ENCODE measurements at places on chromosomes 1 and 21. TPM values are rescaled to one million over a fixed set of nuclear protein-coding genes. Genes with fewer than 3 reads are reported as not detected.
A peak's percentile ranks its signal among the peaks of the same experiment; 100 is the strongest.

DNA sequence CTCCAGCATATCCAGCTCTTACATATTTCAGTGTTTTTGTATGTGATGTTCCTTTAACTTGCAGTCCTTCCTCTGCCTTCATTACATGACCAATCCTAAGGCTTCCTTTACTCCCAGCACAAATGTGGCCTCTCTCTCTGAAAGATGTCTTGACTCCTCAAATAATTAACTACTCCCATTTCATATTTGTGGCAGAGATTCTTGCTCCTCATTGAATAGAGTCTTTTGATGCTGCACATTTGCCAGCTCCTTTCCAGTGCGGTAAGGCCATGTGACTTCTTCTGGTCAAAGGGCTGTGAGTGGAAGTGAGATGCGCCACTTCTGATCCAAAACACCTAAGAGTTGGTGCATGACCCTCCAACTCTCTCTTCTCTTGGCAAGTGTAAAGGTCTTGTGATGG, 19.1 kb upstream of the LAMC1 start:
- DNase-seq, result no peak

DNA sequence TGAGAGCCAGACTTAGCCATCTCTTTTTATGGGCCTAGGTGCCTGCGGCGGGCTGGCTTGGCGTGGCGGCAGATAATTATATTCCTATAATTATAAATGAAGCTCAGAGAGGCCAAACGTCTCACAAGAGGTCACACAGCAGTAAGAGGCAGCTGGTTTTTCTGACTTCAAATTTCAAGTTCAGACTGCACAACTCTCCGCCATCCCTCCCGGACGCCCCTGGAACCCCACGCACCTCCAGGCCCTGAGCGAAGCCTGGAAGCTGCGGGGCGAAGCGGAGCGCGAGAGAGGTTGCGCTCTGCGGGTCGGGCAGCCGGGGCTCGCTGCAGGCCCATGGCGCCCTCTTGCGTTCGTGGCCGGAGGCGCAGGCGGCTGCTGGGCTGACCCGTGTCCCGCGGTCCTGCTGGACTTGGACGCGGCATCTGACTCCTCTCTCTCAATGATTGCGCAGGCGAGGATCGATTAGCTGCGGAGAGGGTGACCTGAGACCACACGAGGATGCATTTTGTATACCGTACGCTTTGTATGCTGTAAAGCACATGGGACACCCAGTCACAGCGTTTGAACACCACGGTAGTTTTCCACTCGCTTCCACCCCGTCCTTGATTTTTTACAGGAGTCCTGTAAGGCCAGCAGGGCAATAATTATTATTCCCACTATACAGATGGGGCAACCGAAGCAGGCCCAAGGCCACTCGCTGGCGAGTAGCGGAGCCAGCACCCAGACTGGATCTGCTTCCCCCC, 272.7 kb downstream of the FOXD2 start:
- DNase-seq, result peak; percentile 98

GRCh38 chr1:119827010-119827409, 15.8 kb upstream of the REG4 start:
- DNase-seq, result peak; percentile 39

CR1L gene
- total RNA-seq, result 0.48 TPM

- peak; percentile 43 for DNase-seq
Observed at GRCh38 chr21:42523941-42524340, 10.3 kb downstream of the SLC37A1 start.

DNA sequence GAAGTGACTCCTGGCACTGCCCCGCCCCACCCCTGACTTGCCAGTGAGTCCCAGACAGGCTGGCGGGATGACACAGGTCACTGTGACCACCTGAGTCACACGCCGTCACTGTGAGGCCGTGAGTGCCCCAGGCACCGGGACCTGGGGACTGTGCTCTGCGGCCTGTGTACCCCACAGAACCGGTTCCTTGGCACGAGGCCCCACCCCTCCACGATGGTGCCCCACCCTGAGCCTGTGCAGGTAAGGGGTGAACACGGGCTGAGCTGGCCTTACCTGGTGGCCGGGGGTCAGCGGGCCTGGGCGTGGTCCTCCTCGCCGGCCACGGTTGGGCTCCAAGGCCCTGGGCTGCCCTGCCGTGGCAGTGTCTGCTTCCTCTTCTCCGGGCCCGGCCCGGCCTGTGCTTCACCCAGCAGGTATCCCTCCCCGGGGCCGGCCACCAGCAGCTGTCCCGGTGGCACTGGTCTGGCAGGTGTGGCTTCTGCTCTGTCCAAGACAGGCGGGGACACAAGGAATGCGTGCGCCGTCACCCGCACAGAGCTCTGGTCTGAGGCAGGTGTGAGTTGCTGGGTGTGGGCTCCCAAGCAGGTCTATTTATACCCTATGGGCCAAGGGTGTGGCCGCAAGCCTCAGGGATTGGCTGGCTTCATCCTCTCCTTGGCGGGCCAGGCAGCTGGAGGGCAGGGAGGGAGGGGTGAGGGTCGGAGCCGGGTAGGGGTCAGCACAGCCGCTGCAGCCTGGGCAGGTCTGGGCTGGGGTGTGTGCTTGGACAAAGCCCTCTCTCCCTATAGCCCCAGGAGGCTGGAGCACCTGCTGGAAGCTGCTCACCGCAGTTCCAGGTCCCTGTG, at the start of gene RNF223:
RNF223 (minus strand) TSS at position 564 of the 845 bp plus-strand sequence. CDS start 1,740 bp downstream, outside the sequence.
- DNase-seq, result peak; percentile 74

DNA sequence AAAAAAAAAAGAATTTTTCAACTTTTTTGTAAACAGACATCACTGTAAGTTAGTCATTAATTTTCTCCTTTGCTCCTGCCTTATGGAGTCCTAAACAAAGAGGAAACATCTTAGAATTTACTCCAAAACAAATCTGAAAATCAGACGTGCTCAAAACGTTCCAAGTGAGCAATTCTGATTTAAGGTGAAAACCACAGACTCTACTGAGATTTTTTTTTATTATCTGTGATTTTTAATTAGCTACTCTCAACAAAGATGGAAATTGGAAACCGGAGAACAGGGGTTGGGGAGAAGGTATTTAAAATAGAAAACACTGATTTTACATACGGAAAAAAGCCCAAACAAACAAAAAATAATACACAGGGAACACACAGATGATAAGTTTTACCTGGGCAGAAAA, 7.8 kb upstream of the CTSK start:
- no peak for DNase-seq

CDCA8 gene
- total RNA-seq, result 46.9 TPM

DNA sequence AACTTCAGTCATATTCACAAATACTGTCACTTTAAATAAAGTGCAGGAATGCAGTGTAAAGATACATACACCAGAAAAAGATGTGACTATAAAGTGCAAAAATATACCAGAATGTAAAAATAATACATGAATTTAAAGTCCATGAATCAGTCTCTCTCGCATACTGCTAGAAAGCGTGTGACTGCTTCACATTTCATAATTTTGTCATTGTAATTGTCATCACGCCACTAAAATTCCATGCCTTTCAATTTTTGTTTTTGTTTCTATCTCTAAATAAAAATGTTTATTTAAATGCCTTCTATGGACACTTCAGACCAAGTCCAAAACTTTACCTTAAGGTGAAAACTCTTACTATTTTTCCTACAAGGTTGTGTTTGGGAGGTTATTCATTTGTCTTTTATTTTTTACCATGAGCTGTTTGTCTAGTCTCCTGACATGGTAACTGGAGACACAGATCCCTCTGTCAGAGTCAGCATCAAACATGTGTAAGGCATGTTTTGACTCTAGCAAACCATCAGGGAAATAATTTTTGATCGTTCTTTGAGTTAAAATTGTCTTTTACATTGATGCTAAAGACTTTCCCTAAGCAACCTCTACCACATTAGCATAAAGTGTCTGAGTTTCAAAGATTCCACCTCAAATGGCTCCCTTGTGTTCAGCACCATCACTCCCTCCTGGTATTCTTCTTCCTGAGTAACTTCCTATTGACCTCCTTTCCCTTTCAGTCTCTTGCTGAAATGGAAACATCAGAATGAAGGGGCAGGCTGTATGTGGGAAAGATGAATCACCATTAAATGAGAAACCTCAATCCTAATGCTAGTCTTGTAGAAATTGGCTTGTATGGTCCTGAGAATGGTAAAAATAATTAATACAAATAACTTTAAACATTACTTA, 14.0 kb upstream of the AIM2 start:
- no peak for DNase-seq

GRCh38 chr1:1775327-1776226, 2.7 kb downstream of the NADK start:
- DNase-seq, result peak; percentile 67

AUNIP gene
- total RNA-seq, result 42.2 TPM

DNA sequence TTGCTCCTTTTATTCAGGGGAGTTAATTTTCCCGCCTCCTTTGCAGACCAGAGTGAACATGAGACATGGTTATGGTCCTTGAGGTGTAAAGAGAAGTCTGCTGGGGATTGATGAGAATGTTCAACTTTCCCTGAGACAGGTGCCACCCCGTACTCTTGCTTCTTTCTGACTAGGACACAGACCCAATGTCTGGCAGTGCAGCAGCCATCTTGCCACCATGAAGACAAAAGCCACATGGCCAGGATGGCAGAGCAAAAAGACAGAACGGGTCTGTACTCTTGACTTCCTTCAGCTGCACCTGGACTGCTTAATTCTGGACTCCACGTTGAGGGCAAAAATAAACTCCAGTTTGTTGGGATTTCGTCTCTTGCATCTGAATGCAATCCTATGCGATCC, 54.1 kb downstream of the KLHDC7A start:
- DNase-seq, result no peak

WNT3A gene
- 0.31 TPM for total RNA-seq

DNA sequence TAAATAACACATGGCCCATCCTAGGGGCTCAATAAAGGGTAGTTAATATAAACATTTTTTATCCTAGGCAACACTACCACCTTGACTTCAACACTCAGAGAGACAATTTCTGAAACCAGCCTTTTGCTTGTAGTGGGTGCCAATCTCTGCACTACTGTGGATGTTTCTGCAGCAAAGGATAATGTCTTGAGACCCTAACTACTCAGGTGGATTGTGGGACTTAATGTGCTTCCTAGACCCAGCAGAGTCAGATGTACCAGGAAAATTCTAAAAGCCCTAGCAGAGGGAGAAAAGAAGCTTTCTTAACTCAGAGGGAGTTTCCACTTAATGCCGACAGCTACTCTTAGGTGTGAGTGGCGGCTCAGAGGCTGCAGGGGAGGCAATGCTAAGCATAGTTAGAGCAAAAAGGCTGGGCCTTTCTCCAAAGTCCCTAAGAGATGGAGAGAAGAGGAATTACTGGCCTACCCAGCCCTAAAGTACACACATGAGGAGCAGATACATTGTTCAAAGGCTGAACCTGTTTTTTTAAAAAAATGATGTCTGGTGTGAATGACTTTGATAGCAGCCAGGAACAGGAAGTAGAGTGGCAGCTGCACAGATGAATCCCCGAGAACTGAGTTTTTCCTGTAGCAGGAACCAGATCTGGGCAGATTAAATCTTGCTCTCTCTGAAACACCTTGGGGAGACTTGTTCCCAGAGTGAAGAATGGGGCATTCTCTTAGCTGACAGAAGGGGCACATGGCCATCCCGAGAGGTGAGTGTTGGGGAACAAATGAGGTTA, 33.5 kb upstream of the ABCD3 start:
- no peak for DNase-seq

RSPO1 gene
- 0.14 TPM for total RNA-seq

DNA sequence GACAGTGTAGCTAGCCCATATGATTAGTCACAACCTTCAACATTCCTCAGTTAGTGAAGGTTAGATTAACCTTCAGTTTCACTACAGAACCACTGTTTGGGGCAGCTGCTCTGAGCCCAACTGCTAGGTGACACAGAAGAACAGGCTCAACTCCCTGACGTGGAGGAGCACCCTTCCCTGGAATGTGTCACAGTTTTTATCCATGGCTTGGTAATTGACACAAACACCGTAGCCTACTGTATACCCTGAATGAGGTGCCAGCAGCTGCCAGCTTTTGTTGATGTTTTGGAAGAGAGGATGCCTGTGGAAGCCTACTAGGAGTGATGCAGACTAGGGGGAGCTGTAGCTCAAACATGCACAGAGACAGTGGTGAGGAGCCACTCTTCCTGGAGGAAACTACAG, 56.6 kb upstream of the CR2 start:
- peak; percentile 45 for DNase-seq

GRCh38 chr21:18007121-18007520, 188.0 kb upstream of the C21orf91 start:
- DNase-seq, result no peak

GRCh38 chr1:87126886-87127505, 201.7 kb upstream of the LMO4 start:
- DNase-seq, result no peak

ZSCAN20 gene
- 6.5 TPM for total RNA-seq

GRCh38 chr1:24505816-24506215, 3.2 kb downstream of the RCAN3 start:
- no peak for DNase-seq

SF3B4 gene
- 39.7 TPM for total RNA-seq

DNA sequence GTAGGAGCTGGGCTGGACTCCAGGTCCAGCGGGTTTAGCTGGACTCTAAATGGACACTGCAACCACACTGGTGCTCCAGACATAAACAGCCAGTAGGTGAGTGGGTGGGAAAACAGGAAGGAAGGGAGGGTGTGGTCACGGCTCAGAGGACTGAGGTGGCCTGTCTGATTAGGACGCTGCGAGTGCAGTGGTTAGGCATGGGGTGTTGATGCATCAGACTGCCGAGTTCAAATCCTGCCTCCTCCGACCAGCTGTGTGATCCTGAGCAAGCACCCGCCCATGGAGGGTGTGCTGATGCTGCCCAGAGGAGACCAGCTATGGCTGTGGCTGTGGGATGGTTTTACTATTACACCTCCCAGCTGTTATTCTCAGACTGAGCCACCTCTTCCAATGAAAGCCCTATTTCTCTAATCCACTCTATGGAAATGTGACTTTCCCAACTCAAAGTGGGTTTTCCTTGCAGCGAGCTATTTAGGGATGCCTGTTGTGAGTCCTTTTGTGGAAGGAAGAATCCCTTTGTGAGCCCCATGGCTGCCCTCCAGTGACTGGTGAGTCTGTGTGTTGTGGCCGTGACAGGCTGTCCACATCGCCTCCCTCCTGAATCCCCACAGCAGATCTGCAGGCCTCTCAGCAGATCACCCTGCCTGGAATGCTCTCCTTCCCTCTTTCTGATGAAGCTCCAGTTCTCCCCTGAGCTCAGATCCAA, 56.6 kb upstream of the EDN2 start:
- no peak for DNase-seq

- no peak for DNase-seq
Observed at GRCh38 chr1:77538956-77539518, 143.4 kb downstream of the ZZZ3 start.

DNA sequence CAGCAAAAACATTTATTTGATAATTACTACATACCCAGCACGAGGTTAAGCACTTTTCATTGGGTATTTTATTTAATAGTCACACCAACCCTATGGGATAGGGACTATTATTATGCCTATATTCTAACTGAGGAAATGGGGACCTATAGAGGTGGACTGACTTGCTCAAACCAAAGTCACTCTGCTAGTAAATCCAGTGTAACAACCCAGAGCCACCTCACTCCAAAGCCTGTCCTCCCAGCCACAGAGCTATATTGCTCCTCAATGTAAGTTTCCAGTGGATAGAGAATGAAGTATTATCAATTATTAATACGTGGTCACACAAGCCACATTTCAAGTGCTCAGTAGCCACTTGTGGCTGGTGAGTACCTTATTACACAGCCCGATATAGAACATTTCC, 97.5 kb downstream of the RGS2 start:
- DNase-seq, result no peak
